ENCODE measurements at places on chromosomes 4 and X.
A peak's percentile ranks its signal among the peaks of the same experiment; 100 is the strongest.

DNA sequence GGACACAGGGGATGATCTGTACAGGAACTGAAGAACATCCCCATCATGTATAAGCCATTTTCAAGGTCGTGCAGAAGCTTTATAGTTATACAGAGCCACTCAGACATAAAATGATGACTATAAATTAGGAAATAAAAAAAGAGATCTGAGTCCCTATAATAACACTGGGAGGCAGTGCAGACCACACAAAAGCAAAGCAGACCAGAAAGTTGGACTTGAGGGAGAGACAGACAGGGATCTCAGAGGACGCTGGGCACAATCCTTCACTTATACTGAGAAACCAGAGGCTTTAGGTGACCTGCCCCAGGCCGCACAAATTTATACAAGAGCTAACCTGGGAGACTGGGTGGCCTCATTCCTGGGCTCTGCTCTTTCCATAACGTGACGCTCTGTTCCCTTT lies 70.5 kb downstream of the HADH start:
- peak; percentile 36 for DNase-seq

- DNase-seq = peak; percentile 73
These were observed 118.5 kb downstream of the BTC start for GRCh38 chr4:74675673-74676279.

DNA sequence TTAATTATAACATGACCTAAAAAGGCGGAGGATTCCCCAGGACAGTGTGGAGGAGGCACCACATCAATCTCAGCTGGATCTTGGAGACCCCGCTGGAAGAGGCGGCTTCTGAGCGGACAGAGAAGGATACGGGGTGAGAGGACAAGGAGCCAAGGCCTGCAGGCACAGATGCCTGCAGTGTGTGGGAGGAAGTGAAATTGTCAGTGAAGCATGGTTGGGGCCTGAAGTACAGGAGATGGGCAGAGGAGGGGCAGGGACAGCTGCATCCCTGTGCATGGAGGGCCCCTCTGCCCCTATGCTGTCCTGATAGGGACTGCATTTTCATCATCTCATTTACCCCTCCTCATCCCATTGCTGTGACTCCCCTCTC lies 1.7 kb upstream of the SLC2A9 start:
- no peak for DNase-seq

- DNase-seq = peak; percentile 22
These were observed 57.3 kb downstream of the HPGD start for GRCh38 chr4:174464949-174465348.

- no peak for DNase-seq
These were observed 48.0 kb upstream of the SOD3 start for GRCh38 chr4:24747234-24747975.

- no peak for DNase-seq
These were observed 540.3 kb downstream of the PCDH18 start for GRCh38 chr4:136992032-136992431.

- no peak for DNase-seq
These were observed 29.6 kb upstream of the CHRNA9 start for GRCh38 chr4:40305328-40306170.

GRCh38 chr4:158302076-158302866 lies 92.0 kb downstream of the TMEM144 start:
- DNase-seq = no peak

DNA sequence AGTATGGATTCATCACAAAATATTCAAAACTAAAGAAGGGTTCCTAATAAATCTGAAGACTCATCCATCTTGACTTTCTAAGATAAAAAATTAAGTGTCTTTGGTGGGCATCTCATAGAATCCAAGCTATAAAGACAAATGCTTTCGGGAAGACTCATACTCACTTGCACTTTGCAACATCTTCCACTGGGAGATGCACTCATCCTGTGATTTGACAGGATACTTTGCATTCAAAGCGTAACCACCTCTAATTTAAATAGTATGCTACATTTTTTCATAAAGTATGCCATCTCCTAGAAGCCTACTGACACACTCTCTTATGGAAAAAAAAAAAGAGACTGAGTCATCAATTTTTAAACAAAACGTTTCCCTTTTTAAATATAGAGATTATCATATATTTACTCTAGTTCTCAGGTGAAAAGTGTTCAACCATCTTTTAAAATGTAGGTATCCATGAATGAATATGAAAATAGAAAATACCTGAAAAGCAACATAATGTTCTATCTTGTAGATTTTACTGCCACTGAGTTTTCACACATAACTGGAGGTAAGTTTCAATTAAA lies 119.6 kb downstream of the KLHL13 start:
- peak; percentile 40 for DNase-seq

DNA sequence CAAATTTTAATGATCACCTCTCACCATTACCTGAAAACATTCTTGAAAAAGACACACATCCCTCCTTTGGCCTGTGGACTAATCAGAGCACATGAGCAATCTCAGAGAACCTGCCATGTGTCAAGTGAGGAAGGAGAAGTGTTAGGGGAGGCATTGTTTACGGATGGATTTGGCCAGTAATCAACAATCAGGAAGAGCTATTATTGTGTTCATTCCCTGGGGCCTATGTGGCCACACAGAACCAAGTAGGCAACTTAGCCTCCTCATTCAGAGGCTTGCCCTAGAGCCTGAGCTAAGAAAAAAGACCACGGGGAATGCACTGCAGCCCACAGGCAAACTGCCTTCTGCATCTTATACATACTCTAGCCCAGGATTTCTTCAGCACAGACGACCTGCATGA lies 40.6 kb upstream of the DOCK11 start:
- DNase-seq = no peak

GRCh38 chrX:4484266-4484665 lies 770.8 kb upstream of the PRKX start:
- no peak for DNase-seq

- DNase-seq = peak; percentile 2
These were observed 16.3 kb upstream of the MBNL3 start for GRCh38 chrX:132505116-132505515.

Data from OCI-M1 (cell line).